ENCODE measurements at places on chromosomes 5 and 9.

GRCh38 chr9:74721696-74722660 is 165.7 kb downstream of the TRPM6 start:
- DNase-seq: no peak

DNA sequence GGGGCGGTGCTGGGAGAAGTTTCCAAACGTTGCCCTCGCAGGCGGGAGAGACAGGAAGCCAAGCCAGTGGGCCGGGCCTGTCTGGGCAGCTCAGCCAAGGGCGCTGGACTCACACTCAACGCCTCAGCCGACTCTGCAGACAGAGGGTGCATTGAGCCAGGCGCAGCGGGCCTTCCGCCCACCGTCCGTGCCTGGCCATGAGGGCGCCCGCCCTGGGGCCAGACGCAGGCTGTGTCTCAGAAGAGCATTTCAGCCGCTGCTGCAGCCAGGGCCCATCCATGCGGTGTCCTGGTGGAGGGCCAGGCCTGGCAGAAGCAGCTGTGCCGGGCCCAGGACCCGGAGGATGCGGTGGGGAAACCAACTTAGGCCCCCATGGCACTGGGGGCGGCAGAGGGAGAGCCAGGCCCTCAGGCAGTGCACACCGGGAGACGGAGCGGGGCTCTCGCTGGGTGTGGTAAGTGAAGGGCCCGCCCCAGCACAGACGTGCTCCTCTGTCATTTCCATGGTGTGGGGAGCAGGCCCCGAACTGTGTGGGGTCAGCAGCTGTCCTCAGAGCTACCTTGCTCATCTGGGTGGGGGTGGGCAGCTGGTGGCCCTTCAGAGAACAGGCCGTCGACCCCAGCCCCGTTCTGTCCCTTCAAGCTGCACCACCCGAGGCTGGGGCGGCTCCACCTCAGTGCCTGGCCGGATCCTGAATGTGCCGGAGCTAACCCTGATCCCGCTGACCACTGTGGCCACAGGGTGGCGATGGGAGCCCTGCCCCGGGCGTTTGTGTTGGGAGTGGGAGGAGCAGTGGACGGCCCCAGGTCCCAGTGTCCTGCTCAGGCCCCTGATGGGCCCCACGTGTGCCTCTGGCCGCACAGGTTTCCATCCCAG is 18.0 kb downstream of the DNLZ start:
- no peak for DNase-seq

DNA sequence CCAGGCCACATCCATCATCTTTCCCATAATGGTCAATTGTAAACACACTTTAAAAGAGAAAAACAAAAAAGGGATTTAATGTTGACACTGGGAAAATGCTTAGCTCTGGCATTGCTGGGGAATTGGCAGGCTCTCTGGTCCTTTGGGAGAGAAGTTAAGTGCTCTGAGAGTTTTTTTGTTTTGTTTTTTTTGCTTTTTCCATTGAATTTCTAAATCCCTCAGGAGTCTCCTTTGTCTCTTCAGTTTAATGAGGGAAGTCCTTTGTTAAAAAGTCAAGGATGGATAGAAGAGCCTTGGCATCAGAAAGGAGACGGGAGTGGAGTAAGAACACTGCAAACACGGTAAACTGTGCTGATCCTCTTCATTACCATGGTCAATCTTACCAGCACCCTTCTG is 7.1 kb upstream of the HAND1 start:
- DNase-seq: no peak

- DNase-seq: no peak
Measured at GRCh38 chr5:61333321-61333953, 1.4 kb downstream of the ZSWIM6 start.

DNA sequence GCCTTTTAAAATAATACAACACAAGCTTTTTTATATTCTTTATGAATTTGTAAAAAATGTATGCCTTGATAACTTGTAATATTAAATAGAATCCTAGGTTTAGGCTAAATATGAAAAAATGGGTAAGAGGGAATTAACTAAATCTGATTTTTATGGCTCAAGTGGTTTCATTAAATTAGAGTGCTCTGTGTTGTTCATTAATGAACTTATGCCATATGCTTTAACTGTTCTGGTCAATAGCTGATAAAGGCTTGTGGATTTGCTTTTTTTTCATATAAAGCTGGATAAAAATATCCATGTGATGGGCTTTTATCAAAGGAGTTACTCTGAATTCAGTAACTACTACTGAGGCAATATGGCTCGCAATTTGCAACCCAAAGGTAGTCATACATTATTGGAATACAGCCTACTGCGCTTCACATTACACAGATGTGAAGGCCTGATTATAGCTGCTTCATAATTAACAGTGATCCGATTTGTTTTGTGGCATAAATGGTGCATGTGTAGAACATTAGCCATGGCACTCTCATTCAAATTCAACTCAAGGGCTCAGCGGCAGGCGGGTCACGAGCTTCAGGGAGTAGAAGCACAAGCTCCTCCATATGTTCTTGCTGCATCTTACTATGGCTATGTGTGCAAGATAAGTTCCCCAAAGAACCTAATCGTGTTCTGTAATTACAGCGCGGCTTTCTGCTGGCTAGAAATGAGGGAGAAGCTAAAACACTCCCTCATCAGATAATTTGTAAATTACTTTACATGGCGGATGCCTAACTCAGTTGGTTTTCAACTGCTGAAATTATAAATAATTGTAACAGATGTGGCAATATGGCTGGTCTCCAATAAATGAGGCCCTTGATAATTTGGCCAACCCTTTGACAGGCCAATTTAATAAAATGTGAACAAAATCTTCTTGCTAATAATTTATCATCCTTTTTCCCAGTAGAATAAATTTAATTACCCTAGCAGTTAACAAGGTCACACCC is 188.3 kb downstream of the CNTLN start:
- no peak for DNase-seq
